COR-L47 (cell line): ENCODE measurements at places on chromosomes 1 and 21.

DNA sequence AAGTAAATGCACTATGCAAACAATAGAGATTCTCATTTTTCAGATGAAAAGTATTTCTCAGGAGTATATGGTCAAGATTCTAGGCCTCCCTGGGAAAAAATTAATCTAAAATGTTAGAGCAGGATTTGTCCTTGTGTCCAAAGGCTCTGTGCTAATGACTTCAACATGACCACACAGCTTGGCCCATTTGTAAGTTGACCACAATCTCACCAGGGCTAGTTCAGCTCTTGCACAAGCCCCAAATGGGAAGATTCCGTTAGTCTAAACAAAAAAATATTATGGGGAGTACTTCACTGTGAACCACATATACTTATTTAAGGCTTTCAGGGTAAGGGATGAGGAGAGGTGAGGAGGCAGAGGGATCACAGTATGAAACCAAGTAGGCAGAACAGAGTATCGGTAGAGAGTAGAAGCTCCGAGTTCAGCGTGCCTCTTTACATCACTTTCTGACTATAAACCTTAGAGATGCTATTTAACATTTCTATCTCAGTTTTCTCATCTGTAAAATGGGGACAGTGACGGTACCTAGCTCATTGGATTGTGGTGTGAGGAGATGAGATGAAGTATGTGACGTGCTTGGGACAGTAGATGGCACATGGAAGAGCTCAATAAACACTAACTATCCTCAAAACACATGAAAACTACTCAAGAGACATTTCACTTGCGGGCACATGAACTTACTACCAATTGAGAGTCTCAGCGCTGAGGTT, 37.8 kb upstream of the CTTNBP2NL start:
- DNase-seq, result no peak

DNA sequence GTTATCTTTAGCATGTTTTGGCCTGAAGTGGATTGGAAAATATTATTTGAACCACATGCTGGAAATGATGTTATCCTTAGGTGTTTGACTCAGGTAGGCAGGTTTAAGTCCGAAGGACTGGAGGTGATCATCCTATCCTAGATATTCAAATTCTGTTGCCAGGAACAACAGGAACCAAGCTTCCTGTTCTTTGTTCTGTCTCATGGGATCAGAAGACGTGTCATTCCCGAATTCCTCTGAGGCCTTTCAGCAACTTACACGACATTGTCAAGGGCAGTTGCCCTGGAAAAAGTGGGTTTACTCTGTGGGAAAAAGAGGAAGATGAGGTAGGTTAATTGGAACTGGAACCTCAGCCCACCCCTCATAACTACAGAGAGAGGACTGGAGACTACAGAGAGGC, 36.6 kb downstream of the SLAMF6 start:
- DNase-seq, result no peak

- no peak for DNase-seq
These were observed 38.4 kb downstream of the HLX start for GRCh38 chr1:220917535-220918209.

DNA sequence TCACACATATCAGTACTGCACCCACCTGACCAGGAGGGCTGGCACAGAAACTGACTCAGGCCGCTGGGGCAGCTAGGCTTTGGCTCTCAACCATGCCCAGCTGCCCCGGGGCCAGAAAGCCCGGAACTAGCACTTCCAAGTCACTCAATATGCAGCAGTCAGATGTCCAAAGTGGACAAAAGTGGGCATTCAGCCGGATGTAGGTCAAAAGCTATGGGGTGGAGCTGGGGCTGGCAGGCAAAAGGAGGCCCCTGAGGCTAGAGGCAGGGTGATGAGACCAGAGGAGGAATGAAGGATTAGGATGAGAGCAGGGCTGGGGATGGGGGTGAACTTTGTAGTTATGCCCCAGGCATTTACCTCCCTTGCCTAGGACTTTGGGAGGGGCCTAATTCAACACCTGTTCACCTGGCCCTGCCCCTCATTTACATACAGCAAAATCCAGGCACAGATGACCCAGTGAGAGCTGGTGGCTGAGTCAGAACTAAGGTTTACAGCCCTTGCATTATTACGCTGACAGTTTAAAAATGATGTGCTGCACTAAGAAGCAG, 30.7 kb upstream of the EDN2 start:
- DNase-seq, result no peak

DNA sequence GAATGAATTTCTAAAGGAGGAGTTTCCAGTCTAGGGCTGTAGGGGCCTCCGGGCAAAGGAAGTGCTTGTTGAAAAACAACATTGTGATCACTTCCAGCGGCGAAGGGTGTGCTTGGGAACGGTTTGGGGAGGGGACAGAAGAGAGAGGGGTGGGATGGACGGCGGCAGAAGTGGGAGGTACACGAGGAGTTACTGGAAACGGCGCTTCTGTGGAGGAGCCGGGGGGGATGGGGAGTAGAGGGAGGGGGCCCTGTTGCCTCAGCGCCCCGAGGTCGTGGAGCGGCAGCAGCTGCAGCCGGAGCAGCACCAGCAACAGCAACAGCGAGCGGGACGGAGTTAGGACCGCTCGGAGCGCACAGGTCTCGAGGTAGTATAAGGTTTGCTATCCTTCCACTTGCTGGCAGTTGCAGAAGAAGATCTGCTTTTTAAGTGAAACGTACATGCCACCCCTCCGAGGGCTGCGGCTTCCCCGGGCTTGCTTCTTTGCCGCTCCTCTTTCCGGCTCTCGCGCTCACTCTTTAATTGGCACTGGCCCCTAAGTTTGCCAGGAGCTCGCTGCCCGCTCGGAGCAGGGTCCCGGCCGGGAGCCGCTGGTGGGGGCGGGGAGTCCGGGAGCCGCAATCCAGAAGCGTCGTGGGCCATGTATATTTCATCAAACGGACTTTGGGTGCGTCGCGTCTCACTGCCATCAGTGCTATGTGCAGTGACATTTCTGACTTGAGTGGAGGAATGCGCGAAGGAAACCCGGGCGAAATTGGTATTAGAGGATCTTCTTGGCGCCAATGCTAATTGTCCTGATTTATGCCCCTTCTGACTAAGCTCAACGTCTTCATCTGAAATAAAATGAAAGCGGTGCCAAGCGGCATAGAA, 771 bp upstream of the NTNG1 start:
- peak; percentile 40 for DNase-seq

GRCh38 chr1:17350083-17350482, 21.9 kb upstream of the PADI6 start:
- no peak for DNase-seq

DNA sequence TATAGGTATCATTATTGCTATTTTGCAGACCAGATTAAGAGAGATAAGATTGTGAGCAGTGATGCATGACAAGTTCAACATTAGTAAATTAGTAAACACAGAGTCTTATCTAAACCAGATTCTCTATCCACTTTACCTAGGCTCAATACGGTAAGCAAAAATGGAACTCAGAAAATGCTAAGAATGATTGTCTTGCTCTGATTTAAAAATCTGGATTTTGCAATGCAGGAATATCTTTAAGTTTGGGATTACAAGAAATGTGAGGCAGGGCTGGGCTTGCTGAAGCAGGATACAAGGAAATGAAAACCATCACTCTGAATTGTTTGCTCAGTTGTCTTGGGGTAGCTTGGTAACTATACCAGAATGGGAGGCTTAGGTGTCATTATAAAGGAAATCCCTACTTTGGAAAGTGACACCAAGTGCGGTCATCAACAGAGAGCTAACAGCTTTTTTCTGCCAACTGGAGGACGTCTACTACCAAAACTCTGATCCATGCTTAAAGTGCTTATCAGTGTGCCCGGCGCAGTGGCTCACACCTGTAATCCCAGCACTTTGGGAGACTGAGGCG, 332.7 kb upstream of the RUNX1 start:
- no peak for DNase-seq

- no peak for DNase-seq
These were observed 32.0 kb downstream of the PCNT start for GRCh38 chr21:46356005-46356338.

DNA sequence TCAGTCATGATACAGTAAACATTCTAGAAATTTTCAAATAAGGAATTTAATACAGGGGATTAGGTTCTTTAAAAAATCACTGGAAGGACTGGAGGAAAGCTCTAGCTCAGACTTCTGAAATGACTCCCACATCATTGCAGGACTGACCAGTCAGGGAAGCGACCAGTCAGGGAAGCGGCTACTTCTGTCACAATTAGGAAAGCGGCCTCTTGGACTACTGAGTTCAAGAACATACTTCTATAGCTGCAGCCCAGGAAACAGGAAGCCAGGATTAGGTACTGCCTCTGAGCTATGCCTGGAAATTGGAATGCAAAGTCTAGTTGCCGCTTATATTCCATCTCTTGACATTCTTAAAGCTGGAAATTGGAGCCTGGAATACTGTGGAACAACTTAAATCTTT, 45.5 kb downstream of the USP25 start:
- no peak for DNase-seq

- DNase-seq, result no peak
These were observed 2.2 kb downstream of the SLC30A2 start for GRCh38 chr1:26043765-26044164.

DNA sequence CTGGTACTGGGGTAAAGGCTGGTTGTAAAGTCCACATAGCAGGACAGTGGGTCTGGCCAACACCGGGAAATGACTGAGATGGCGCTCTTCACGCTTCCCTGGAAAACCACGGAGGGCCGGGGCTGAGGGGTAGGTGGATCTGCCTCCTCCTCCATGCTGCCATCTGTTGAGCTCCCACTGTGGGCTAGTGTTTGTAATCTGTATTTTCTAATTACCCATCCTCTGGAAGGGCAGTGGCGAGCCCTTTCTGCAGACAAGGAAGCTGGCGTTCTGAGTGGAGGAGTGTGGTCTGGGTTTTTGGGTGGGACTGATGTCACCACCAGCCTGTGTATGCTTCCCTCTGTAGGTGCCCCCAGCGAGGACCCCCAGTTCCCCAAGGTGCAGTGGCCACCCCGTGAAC, 34.1 kb upstream of the LHX4 start:
- no peak for DNase-seq

- DNase-seq, result peak; percentile 27
These were observed 21.7 kb downstream of the ECE1 start for GRCh38 chr1:21268281-21269239.

DNA sequence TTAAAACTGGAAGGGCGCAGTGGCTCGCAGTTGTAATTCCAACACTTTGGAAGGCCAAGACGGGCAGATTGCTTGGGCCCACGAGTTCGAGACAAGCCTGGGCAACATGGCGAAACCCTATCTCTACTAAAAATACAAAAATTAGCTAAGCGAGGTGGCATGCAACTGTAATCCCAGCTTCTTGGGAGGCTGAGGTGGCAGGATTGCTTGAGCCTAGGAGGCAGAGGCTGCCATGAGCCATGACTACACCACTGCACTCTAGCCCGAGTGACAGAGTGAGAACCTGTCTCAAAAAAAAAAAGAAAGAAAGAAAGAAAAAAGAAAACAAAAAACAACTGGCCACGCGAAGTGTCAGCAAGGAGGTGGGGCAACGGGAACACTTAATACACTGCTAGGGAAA, 6.3 kb downstream of the UBE2G2 start:
- no peak for DNase-seq

GRCh38 chr1:222234351-222234750, 313.6 kb downstream of the HHIPL2 start:
- no peak for DNase-seq

GRCh38 chr1:185938396-185938795, 204.2 kb downstream of the HMCN1 start:
- no peak for DNase-seq

DNA sequence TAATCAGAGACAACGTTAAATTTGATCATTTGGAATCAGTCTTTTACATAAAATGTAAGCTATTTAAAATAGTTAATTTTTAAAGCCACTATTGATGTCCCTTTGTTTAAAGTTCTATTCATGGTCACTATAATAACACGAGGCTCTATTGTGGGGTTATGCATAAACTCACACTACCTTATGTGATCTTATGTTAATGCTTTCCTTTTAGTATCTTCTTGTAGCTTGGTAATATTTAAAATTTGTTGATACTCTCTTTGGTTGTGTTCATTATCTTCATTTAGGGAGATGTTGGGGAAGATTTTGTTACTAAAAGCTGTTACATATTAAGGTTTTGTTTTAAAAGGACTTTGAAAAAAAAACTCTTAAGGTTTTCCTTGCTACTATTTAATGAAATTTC, 1.2 kb downstream of the B3GALT2 start:
- no peak for DNase-seq

GRCh38 chr1:6152181-6152580, 27.9 kb downstream of the CHD5 start:
- DNase-seq, result no peak

- DNase-seq, result no peak
These were observed 41.1 kb downstream of the TNFSF18 start for GRCh38 chr1:173009597-173009996.

DNA sequence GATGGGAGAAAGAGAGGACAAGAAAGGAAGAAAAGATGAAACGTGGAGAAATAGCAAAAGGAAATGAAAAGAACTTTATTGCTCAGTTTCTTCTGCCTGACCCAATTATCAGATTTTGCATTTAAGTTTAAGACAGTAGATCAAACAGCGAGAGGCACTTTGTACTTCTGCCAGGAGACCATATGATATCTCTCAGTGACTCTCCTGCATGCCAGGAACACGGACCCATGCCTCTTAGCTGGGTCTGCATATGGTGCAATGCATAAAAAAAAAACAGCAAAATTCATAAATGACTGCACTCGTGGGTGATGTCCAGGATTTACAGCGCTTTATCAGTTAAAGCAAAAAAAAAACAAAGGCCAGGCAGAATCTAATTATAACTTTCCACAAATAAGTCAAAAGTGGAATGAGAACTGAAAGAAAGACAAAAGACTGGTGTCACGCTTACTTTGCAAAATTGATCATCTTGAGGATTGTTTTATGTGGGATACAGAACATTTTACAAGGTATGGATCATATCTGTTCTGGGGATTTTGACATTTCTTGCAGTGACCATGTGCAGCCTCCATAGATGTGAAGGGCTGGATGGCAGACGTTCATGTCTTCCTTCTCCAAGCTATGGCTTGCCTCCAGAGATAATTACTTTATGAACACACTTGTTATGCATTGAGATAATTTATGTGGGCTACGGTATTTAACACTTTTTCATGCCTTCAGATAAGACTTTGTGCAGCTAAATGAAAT, 79.5 kb downstream of the RUNX1 start:
- no peak for DNase-seq

- no peak for DNase-seq
These were observed 164.7 kb downstream of the LTN1 start for GRCh38 chr21:28828021-28828420.

GRCh38 chr1:235888119-235888643, 21.5 kb upstream of the LYST start:
- no peak for DNase-seq

- no peak for DNase-seq
These were observed 169.6 kb downstream of the ROR1 start for GRCh38 chr1:63943393-63943792.
